ENCODE measurements at places on chromosomes 1 and 21.

DNA sequence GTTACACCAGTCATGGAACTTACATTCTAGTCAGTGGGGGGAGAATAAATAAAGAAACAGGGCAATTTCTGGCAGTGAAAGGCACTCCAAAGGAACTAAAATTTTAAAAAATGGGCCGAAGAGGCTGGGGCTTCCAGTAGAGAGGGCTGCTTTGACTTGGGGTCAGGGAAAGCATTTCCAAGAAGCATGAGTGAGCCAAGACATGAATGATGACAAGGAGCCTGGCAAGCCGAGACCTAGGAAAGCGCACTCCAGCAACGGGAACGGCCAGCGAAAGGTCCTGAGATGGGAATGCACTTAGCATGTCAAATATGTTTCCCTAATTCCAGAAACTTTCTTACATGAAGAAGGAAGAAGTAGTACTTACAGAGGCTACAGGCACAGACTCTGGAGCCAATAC lies 95.4 kb upstream of the NGF start:
- no peak for DNase-seq

- no peak for DNase-seq
These were observed 62.5 kb downstream of the TBX15 start for GRCh38 chr1:118925651-118926050.

DNA sequence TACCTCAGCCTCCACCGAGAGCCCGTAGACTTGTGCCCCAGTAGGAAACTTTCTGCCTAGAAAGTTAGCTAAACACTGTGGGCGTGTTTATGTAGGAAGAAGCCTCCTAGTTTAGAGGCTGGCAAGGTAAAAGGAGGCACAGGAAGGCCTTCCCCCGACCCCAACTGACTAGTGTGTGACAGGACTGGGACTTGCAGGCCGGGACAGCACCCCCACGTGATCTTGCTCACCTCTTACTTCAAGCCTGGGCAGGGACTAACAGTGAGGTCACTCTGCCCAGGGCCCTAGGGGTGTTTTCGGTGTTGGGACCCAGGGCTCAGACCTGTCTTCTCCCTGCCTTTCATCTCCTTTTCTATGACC lies 392 bp upstream of the TAGLN2 start:
- no peak for DNase-seq

- DNase-seq = no peak
These were observed 62.9 kb downstream of the PACC1 start for GRCh38 chr1:212351588-212352362.

DNA sequence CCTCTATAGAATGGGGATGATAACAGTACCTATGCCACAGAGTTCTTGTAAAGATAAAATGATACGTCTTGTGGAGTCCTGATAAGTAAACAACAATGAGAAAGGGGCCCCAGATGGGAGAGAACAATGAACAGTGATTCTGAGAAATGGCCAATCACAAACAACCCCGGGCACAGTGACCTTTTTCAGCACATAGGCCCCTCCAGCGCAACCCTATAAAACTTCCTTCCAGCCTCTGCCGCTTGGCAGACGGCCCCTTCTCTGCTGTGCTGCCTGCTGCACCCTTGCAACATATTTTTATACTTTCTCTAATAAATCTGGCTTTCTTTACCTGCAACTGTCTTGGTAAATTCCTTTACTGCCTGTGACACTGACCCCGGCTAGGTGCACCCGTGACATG lies 8.9 kb downstream of the RCAN1 start:
- DNase-seq = no peak

GRCh38 chr1:24932725-24933294 lies 2.7 kb upstream of the RUNX3 start:
- no peak for DNase-seq

- DNase-seq = no peak
These were observed 64.8 kb upstream of the BACH1 start for GRCh38 chr21:29233611-29234540.

GRCh38 chr21:34187935-34188334 lies 114.6 kb downstream of the MRPS6 start:
- no peak for DNase-seq

DNA sequence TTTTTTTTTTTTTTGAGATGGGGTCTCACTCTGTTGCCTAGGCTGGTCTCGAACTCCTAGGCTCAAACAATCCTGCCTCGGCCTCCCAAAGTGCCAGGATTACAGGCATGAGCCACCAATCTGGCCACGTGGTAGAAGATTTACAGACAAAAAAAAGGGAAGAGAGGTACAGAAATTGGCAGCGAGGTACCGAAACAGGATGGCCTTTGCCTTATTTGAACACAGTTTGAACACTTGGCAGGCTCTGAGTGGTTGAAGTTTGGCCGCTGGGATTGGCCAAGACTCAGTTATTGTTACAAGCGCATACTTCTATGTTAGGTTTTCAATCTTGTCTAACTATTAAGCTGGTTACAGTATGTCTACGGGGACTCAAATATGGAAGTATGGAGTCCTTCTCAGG lies 6.2 kb upstream of the AADACL4 start:
- no peak for DNase-seq

- DNase-seq = no peak
These were observed 54.0 kb downstream of the RAB3B start for GRCh38 chr1:51936531-51936930.

GRCh38 chr1:43431676-43432075 lies 22.1 kb downstream of the HYI start:
- no peak for DNase-seq

- no peak for DNase-seq
These were observed 306.5 kb downstream of the AJAP1 start for GRCh38 chr1:4960782-4961475.

DNA sequence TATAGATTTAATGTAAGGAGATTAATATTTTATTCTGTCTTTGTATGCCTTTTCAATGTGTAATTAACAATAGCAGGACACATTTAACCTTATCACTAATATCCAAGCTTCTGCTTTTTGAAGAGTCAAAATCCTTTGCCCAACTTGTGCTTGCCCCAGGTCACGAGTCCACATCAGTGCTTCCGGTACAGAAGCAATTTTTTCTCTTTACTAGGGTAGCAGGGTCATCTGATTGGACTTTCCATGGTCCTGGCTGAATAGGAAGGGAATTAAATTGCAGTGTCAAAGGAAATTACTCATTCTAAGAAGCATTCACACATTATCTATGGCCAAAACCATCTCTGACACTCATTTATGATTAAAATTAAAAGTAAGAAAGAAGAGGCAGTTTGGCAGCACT lies 460.5 kb upstream of the ADGRL2 start:
- DNase-seq = no peak

DNA sequence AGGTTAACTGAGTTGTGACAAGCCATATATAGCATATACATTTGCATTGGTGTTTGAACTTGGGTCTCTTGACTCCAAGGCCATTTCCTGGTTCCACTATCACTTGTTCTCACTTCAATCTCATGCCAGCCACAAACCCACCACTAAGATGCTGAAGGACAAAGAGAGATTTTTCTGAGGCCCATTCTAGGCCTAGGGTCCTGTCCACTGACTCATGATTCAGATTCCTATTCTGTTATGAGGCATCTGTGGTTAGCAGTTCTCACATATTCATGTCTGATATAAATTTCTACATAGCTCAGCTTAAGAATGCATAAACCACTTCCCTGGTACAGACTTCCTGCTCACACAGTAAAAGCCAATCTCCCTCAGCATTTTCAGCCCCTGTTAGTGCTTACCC lies 326.1 kb upstream of the BEND5 start:
- no peak for DNase-seq

DNA sequence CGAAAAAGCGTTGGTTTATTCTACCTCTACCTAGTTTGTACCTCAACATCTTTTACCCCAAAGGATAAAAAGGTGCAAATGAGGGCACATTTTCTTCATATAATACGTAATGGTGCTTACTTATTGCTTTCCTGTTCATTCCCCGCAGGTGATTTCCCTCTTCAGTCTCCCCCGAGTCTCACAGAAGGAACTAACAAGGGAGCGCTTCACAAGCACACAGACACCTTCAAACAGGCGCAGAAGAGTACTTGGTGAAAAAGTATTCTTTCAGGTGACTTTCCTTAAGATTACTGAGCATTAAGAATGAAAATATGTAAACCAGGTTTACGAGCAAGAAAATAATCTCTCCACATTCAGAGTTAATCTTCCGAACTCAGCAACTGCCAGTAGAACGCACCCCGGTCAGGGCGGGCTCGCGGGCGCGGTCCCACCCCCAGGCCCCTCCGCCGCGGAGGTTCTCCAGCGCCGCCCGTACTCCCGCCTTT lies 511 bp upstream of the RABGAP1L start:
- no peak for DNase-seq

DNA sequence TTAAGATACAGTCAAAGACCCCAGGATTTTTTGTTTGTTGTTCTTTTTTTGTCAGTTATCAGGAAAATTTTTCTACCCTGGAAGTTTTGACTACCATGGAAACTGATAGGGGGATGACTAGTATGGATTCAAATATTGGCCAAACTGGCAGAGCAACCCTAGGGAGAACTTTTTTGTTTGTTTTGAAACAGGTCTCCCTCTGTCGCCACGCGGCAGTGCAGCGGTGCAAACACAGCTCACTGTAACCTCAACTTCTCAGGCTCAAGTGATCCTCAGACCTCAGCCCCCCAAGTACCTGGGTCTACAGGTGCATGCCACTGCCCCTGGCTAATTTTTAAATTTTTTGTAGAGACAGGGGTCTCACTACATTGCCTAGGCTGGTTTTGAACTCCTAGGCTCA lies 46.6 kb downstream of the TOR3A start:
- no peak for DNase-seq

DNA sequence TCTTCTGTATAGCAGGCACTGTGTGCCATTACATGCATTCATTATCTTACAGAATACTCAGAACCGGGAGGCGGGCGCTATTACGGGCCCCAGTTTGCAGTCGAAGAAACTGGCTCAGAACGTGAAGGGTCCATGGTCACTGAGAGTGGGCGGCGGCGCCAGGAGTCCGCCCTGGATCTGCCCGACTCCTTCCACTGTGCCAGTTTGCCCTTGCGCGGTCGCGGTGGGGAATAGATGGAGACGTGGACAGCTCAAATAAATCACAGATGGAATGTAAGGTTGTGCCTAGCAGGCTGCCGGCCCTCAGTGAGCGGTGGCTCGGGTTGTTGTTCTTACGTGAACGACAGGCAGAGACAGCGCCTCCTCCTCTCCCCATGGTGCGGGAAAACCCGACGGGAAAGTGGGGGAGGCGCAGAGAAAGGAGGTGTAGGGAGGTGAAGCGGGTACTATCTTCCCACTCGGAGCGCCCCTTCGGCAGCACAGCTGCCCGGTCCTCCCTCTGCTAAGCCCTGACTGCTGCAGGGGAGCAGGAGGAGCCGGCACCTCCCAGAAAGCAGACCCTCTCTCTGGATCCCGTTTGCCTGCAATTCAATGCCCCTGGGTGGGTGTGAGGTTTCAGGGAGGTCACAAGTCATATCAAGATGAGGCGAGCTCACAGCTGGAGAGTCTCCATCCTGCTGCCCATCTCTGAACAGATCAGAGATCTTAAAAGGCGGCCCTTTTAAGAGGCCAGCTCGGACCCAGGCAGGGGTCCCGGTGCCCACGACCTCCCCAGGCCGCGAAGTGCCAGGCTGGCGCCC lies 1.1 kb downstream of the COL9A2 start:
- DNase-seq = peak; percentile 22

DNA sequence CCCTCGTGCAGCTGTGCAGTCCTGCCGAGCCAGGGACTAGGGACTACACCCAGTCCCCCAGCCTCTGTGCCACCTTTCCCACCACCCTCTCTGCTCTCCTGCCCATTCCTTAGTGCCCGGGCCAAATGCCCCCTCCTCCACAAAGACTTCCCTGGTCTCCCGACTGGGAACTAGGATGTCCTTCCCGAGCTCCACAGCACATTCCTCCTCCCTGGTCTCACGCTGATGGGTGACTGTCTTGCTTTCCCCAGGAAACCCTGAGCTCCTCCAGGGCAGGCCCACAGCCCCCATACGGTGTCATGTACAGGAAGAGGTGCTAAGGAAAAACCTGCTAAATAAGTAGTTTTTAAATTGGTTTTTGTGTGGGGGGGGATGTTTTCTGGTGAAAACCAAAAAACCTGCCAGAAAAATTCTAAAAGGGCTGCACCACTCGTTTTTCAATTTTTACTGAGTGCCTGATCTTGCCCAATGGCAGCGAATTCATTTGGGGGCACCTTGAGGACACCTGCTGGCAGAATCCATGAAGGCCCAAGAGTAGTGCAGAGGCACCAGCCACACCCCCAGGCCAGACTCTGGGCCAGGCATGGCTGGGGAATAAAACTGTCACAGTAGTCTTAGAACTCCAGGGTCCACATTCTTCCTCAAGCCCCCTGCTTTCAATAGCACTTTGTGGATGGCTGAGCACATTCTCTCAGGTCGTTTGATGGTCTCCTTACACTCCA lies 50.4 kb downstream of the GLIS1 start:
- DNase-seq = no peak

GRCh38 chr1:208192995-208193394 lies 51.2 kb downstream of the PLXNA2 start:
- no peak for DNase-seq

- DNase-seq = no peak
These were observed 63.1 kb downstream of the PTGFR start for GRCh38 chr1:78553859-78554258.

DNA sequence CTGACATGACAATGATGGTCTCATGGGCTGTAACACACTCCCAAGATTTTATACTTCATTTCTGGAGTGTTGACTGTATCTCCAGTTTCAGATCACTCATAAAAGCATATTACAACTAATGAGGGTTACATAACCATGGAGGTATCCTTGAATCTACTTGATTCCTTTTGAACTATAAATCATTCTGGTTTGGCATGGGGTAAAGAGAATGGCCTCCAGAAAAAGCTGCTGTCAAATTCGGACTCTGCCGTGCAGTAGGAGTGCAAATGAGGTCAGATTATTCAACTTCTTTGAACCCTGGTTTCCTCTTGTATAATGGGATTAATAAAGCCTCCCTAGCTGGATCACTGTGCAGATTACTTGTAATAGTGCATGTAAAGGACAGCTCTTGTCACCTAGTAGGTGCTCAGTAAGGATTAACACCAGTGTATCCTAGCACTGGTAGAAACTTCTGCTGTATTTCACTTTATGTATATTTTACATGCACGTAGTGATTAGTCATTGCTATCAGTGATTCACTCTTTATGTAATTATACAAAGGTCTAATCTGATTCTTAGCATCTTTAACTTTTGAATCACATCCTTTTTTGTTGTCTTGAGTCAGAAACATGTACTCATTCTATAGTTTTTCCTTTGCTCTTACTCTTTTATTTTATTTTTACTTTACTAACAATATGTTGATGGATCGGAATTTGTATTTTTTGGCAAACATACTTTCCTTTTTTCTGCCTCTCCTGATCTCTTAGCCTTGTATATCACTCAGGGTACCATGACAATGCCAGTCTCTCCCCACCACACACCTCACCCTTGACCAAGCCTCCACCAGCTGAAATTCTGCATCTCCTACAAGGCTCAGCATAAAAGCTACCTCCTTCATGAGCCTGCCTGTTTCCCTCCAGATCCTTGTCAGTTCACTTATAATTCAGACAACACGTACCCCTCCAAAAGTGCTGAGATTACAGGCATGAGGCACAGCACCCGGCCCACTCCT lies 3.2 kb downstream of the LRRC8C start:
- DNase-seq = no peak

DNA sequence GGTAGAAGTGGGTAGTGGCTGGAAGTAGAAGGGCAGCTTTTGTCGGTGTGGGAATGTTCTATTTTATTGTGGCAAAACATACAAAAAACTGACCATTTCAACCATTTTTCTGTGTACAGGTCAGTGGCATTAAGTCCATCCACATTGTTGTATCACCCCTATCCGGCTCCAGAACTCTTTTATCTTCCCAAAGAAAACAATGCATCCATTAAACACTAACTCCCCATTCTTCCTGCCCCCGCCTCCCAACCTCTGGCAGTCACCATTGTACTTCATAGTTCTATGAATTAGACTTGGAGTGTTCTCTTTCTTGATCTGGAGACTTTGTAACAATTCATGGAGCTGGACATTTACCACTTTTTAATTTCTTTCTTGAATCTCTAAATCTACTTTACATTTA lies 55.7 kb downstream of the DEGS1 start:
- DNase-seq = no peak

All from stimulated activated CD4-positive, alpha-beta T cell treated with anti-CD3 and anti-CD28 coated beads, Interleukin-12 subunit alpha, Interleukin-12 subunit beta, amount 100 ng/mL, for 48 hours (primary cell).